ENCODE measurements at places on chromosomes 3 and 15. TPM values are rescaled to one million over a fixed set of nuclear protein-coding genes. Genes with fewer than 3 reads are reported as not detected.

DNA sequence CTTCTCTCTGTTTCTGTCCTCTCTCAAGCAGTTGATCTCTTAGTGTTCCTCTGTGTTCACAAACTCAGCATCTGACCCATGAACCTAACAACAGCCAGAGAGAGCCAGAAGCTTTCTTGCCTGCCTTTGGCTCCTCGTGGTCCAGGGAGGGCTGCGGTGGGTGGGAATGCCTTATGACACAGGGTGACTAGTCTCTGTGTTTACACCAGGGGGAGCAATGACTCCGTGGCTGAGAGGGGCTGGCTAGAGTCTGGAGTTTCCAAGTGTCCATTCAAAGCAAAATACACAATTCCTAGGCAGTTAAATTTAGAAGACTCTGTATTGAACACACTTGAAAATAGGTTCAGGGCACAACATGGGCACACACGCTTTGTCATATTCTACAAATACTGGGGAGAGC, 370.0 kb upstream of the FRG2C start:
- DNase-seq: no peak

- no peak for DNase-seq
Observed at GRCh38 chr3:11542551-11542950, 101.2 kb downstream of the VGLL4 start.

The ARGFX gene
- not detected for total RNA-seq

The INSYN1 gene
- total RNA-seq: 2.6 TPM
